ENCODE measurements at places on chromosomes 11 and 22.
A peak's percentile ranks its signal among the peaks of the same experiment; 100 is the strongest.

DNA sequence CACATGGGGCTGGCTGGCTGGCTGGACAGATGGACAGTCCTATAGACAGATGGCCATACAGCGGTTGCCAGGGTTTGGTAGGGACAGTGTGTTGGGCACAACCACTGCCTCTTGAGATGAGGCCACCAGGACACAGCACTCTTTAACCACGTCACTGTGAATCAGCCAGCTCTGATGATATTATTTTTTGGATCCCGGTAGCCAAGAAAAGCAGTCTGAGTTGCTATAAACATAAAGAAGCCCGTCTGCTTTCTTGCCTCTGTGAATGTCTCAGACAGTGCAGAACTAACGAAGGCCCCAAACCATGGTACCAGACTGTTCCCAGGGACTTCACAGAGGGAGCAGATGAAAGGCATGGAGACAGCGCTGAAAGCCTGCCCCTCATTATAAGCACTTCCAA lies 115.9 kb upstream of the CSNK2A3 start:
- DNase-seq = no peak

DNA sequence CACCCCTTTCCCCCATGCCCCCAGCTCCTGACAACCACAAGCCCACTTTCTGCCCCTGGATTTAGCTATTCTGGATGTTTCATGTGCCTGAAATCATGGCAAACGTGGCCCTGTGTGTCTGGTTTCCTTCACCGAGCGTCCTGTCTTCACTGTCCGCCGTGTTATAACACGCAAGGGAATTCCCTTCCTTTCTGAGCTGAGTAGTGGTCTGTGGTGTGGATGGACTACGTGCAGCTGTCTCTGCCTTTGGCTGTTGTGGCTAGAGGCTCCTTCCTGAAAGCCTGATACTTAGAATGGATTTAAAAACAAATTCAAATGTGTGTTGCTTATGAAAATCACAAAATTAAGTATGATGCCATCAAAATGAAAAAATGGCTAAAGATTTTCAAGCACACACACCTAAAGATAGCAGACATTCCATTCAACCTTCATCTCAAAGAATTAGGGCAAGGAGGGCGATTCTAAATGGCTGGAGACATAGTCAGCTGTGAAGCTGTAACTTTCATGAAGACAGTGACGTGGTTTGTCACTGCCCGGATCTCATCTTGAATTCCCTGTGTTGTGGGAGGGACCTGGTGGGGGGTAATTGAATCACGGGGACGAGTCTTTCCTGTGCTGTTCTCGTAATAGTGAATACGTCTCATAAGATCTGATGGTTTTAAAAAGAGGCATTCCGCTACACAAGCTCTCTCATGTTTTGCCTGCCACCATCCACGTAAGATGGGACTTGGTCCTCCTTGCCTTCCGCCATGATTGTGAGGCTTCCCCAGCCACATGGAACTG lies 30.5 kb downstream of the KCNQ1 start:
- DNase-seq = no peak

GRCh38 chr11:121352251-121352891 lies 59.8 kb downstream of the SC5D start:
- no peak for DNase-seq

GRCh38 chr22:48494968-48495750 lies 1332.5 kb downstream of the BRD1 start:
- DNase-seq = no peak

DNA sequence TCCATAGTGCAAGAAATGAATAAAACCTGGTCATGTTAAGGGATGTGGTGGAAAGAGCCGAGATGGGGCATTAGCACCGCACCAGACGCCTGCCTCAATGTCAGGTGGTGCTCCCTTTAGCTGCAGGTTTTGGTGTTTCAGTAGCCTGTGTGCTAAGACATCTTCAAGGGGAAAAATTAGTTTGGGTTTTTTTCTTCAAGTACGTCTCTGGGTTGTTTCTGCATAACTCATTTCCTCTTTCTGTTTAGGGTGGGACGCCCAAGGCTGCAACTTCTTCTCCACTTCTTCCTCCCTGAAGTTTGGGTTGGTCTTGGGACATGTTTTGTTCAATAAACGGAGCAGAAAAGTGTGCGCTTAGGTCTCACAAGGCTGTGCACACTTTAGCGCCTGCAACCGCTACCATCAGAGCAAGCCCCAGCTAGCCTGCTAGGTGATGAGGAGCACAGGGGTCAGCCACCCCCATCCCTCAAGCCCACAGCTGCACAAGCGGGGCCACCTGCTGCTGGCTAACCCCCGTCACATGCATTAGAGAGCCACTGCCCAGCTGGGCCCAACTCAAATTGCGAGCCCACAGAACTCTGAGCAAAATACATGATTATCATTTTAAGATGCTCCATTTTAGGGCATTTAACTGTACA lies 1495.7 kb downstream of the TBC1D22A start:
- no peak for DNase-seq

- DNase-seq = no peak
Observed at GRCh38 chr11:106691807-106692365, 326.4 kb downstream of the GUCY1A2 start.

DNA sequence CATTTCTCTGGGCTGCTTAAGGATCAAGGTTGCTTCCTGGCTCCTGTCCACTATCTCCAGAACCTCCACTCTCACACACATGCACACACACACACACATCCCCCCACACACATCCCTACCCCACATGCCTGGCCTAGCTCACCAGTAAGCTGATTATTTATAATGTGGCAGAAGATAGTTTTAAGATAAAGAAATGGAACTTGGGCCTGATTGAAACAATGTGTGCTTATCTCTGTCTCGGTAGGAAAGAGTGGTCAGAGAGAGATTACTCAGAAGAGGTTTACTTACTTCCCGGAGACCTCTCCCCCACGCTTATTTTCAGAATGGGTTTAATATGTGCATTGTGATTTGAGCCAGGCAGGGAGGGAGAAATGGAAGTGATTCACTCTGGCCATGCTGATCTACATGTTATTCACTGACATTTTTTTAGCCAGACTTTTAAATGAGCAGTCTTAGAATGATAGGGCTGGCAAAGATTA lies 422.4 kb downstream of the TENM4 start:
- peak; percentile 100 for DNase-seq

- peak; percentile 19 for DNase-seq
Observed at GRCh38 chr22:29654420-29654819, 51.0 kb downstream of the NF2 start.

- no peak for DNase-seq
Observed at GRCh38 chr22:49233507-49234100, 594.1 kb downstream of the BRD1 start.

GRCh38 chr22:38243007-38243765 lies 29.6 kb downstream of the TMEM184B start:
- DNase-seq = no peak

DNA sequence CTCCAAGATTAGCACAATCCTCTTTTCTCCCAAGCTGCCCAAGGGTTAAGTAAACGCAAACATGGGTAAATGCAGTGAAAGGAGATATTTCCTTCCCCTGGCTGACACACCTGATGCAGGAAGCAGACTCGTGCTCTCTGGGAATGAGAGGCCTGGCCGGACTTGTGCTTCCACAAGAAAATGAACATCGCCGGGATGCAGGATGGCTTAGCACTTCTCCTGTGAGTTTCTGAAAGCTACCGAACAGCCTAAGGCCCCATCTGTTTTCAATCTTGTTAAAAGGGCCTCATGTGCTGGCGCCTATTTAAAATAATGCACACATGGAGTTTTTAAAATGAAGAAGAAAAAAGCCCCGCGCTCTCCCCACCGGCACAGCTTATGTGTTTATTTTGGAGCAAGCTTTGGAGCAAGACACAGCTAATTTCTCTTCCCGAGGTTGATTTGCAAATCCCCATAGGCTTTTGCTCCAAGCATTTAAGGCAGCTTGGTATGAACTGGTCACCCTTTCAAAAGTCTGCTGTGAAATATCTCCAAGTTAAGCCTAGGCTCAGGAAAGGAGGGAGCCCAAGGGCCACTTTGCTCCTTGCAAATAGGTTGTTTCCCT lies 100.9 kb downstream of the SYN3 start:
- DNase-seq = peak; percentile 22

DNA sequence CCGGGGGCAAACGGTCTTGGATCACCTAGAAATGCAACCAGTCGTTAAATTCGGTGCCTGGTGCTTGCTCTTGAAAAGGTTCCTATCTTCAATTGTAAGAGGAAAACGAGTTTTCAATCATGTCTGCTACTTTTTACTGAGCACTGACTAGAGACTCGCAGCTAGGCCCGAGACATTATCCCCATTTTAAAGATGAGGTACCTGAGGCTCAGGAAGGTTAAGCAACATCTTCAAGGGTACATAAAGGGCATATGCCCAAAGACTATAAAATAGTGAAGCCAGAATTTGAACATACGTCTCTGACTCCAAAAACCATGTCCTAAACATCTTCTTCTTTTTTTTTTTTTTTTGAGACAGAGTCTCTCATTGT lies 638 bp upstream of the PISD start:
- no peak for DNase-seq

DNA sequence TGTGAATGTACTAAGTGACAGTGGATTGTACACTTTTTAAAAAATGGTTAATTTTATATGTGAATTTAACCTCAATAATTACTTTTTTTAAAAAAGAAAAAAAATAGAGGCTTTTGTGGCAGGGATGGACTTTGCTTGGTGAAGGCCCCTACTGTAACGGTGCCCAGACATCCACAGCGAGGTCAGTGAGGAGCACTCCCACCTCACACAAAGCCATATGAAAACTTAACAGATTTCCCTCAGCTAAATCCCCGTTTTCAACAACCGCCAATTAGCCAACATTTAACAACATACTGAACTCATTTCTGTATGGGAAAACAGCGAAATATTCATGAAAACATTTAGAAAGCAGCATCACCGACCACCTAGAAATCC lies 642 bp upstream of the C11orf58 start:
- no peak for DNase-seq

DNA sequence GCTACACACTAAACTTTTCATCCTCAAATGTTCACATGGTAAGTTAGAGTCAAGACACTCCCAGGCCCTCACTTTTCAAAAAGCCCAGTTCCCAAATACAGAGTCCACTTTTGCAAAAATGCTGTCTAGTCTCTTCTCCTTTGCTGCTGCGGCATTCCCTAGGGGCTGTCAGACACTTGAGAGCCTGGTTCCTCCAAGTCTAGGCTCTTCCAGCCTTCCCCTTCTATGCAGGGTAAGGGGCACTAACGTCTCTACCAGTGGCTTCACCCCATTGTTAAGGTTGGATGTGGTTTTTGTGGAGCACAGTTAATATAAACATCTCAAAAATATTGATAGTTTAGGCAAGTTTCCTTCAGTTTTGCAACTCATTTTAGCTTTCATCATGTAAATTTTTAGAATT lies 181.5 kb downstream of the KIF18A start:
- no peak for DNase-seq

- no peak for DNase-seq
Observed at GRCh38 chr22:40479887-40480538, 109.6 kb downstream of the SGSM3 start.

- DNase-seq = no peak
Observed at GRCh38 chr22:20988573-20989322, 6.7 kb downstream of the LZTR1 start.

DNA sequence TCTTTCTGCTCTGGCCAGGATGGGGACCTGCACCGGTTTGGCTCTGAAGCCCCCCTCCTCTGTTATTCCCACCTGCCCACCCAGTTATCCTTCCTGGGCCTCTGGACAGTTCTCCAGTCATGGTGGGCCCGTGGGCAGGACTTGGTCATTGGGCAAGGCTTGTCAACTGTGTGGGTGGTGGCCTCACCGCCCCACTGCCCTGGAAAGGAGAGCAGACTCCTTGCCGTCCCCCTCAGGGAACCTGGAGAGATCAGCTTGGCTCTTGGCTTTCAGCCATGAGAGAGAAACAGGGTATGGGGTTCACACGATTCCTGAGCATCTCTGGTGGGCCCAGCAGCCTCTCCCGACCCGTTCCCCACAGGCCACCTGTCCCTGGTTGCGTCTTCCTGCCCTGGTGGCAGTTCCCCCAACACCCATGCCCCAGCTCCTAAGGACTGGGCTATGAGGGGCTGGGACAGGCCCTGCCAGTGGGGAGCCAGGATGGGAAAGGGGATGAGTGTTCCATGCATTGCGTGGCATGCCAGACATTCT lies 92.3 kb downstream of the MORC2 start:
- DNase-seq = no peak

GRCh38 chr22:27331526-27332281 lies 469.9 kb downstream of the MN1 start:
- no peak for DNase-seq

GRCh38 chr11:36532941-36533601 lies 23.0 kb upstream of the TRAF6 start:
- DNase-seq = no peak

DNA sequence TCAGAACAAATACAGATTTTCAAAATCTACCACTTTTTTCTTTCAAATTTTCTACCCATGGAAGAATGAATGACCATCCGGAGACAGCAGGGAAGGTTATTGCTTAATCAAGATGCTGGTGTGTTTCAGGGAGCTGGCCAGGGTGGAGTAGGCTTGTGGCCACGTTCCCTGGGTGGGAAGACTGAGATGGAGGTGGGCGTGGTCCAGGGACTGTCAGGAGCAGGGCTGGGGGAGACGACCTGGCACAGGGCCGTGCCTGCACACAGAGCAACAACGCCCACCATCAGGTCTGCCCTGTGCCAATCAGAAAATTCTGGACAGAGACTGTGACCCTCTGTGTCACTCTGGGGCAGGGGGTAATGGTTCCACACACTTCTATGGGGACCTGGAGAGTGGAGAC lies 7.1 kb upstream of the APOBEC3H start:
- DNase-seq = no peak

GRCh38 chr11:125569915-125570621 lies 791 bp downstream of the EI24 start:
- DNase-seq = no peak

DNA sequence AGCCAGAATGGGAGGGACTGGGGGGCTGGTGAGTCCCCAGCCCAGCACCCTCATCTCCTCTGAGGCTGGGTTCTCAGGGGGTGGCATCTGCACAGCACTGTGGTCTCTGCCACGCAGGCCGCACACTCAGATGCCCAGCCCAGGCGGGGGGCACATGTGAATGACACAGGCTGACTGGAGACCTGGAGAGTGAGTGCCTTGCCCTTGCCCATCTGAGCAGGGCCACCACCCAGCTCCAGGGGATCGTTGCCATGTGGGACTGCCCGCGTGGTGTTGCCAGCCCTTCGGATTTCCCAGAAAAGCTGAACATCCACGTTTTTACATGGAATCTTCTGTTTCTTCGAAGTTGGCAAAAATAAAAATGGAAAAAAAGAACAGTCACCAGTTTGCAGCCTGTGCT lies 18.9 kb downstream of the PRDM11 start:
- no peak for DNase-seq

- DNase-seq = peak; percentile 27
Observed at GRCh38 chr11:35138943-35139721, at the start of gene CD44. Gene CD44 (plus strand): TSS chr11:35139171. CDS start chr11:35139304, 133 bp downstream.

DNA sequence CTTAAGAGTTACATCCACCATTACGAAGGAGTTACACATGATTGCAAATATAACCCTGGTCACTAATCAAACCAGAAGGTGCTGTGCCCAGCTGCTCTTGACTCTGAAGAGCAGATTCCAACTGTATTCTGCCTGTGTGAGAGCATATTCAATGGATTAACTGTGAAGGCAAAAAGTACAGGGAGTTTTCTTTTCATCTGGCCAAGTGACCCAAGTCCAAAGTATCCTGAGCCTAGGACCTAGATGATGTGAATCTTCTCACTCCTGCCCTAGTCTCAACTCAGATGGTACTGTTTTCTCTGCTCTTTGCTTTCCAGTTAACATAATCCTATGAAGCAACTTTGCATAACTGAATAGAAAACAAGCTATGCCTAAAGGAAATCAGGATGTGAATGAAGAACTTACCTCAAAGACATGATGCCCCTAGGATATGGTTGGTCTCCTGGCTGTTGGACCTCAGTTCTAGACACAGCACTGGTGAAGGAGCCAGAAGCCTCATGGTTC lies 105.9 kb downstream of the C11orf58 start:
- no peak for DNase-seq

Data from SK-N-DZ (cell line).